Activated CD4-positive, alpha-beta T cell treated with anti-CD3 and anti-CD28 coated beads for 4 hours (primary cell): ENCODE measurements at places on chromosomes 2 and 18.

DNA sequence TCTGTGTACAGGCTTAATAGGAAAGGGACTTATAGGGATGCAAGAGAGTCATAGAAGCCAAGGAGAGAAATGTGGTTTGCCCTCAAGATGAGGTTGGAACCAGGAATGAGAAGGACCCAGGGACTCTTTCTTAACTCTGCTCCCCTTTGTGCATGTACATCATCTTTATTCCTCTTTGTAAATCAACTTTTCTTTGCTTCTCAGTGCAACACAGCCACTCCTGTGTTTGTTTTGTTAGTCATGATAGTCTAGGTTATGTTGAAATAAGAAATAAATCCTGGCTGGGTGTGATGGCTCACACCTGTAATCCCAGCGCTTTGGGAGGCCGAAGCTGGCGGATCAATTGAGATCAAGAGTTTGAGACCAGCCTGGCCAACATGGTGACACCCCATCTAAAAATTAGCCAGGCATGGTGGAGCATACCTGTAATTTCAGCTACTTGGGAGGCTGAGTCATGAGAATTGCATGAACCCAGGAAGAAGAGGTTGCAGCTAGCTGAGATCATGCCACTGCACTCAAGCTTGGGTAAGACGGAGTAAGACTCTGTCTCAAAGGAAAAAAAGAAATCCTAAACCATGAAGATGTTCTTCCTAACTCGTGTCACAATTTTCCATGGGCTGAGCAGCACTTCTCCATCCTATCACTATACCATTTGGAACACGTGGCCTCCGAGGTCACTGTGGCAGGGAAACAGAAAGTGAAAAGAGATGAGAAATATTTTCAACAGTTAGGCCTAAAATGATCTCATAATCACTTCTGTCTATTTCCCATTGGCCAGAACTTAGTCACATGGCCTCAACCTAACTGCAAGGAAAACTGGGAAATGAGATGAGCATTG lies 73.0 kb upstream of the TMEM17 start:
- no peak for DNase-seq

- no peak for DNase-seq
Measured at GRCh38 chr18:62294073-62294472, 31.0 kb upstream of the TNFRSF11A start.

DNA sequence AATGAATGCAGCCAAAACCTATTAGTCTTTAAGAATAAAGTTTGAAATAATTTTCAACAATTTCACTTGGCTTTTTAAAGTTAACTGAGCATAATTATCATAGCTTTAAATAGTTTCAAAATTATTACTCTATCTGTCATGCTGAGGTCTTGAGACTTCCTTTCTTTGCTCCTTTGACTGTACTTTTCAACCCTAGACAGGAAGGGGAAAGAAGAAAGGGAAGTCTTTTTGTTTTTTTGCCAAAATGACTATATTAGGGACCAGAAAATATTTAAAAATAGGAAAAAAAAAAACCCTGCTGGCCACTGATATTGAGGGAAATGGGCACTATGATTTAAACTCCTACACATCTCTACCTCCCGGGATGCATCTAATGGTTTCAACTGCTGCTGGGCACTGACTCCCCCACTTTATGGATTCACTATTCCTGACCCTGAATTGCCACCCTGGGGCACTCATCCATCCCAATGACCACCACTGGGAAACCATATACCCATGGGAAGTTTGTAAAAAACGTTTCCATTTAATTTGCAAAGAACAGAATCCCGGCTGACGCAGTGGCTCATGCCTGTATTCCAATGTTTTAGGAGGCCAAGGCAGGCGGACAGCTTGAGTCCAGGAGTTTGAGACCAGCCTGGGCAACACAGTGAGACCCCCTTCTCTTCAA lies 50.5 kb downstream of the GAREM1 start:
- DNase-seq: no peak

DNA sequence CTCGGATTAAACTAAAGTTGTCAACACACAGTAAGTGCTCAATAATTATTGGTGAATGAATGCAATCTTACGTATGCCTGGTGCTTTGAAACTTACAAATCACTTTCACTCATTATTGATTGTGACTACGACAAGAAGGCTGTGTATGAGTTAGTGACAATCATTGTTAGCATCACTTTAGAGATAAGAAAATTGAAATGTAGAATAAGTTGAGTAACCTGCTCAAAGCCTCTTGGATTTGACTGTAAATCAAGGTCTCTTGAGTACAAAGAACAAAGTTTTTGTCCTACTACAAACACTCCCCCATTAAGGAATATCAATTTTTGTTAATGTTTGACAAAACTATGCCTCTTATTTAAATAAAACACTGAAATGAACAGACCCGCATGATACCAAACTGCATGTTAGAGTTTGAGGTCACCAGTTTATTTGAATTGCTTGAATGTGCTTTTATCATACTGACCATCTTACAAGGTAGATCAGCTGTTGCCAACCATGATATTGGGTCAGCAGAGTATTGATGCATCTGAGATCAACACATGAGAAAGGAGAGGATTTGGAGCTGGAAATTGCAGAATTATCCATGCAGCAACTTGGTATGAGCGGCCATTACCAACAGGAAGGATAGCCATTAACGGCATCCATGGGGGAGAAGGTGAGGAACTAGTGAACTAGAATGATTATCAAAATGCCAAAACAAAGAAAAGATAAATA lies 142.1 kb downstream of the IRS1 start:
- no peak for DNase-seq

DNA sequence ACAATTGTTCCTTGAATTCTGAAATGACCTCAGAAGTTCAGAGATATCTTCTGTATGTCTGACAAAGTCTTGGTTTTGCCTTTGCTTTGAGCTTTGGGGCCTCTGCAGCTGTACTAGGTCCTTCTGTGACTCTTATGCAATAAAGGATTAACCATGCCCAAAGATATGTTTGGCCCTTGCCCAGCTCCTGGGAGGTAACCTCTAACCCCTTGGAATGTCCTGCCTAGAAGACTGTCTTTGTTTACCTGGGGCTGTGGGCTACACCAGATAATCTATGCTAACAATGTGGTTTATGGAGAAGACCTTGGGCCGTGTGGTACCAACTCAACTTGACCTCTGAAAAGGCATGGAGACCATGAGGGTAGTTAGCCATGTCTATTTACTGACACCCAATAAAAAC lies 140.9 kb upstream of the CAPN13 start:
- DNase-seq: no peak

DNA sequence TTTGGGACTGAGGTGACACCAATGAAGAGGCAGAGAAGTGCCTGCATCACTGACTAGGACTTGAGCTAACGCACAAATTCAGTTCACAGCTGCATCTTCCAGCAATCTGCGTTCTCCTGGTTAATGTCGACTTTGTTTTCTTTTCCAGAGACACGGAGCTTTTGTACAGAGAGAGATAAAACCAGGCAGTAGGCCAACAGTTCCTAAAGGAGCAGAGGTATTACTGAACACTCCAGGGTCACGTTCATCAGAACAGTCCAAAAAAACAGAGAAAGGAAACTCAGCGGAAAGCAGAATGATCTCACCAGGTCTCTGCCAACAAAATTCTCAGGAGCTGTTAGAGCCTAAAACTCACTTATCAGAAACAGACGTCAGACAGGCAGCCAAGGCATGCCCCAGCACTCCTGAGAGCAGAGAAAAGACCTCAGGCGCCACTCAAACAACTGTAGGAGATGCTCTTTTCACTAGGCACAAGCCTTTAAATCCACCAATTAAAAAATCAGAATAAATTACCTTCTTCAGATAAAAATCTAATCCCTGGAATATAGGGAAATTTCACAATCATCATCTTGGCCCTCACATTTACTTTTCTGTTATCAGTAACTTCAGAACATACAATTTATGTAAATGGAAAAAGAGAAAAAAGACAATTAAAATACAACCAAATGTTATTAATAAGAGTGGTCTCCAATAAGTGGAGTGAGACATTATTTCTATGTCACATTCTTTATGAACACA lies 95.9 kb upstream of the SPTBN1 start:
- DNase-seq: no peak

- DNase-seq: no peak
Measured at GRCh38 chr2:11758187-11758586, 11.8 kb downstream of the LPIN1 start.
